Esophagus muscularis mucosa (tissue), 4 donors: ENCODE measurements at places on chromosomes 3 and 15. TPM values are rescaled to one million over a fixed set of nuclear protein-coding genes. Genes with fewer than 3 reads are reported as not detected.

GRCh38 chr3:40661284-40661683, 136.5 kb downstream of the ZNF621 start:
- DNase-seq, result no peak

DNA sequence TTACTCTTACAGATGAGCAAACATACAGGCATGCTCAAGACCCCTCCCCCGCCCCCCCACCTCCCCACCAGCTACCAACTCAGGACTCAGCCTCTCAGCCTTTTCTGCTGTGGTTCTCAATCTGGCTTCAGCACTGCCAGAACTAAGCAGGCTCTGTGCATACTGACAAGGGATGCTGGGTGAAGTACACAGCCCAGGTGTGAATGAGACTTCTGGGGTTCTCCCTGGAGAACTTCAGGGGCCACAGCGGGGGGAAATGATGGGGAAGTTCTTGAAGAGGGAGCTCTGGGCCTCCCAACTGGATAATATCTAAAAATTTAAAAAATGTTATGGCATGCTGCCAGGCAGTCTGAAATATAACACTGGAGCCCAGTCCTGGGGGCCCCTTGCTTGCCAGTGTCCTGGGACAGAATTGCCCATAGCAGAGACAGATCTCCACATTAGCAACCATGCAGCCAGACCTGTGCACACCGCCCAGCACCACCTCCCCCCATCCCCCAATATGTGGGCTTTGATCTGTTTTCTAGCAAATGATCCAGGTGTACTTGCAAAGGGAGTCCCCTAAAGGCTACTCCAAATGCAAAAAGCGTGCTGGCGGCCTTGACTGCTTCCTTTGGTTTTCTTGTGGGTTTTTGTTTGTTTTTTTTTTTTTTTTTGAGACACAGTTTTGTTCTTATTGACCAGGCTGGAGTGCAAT, 41.4 kb downstream of the PGPEP1L start:
- DNase-seq, result no peak

GRCh38 chr15:81302701-81303109, 21.2 kb downstream of the STARD5 start:
- no peak for DNase-seq

GRCh38 chr3:5840056-5840455, 652.5 kb downstream of the EDEM1 start:
- no peak for DNase-seq

DNA sequence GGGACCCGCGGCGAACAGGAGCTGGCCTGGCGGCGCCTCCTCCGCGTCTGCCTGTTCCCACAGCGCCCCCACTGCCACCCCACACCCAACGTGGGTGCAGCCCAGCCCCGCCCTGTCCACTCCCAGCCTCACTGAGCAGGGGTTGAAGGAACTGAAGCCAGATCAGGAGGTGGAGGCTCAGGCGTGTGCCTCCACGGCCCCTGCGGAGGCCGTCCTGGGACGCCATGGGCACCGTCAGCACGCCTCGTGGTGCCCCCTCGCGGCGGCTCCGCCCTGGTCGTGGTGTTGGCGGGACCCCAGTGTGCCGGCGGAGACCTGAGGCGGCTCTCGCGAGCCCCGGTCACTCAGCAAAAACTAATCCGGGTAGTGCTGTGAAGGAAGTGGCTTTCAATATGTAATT, 39.0 kb upstream of the PRSS50 start:
- no peak for DNase-seq

DNA sequence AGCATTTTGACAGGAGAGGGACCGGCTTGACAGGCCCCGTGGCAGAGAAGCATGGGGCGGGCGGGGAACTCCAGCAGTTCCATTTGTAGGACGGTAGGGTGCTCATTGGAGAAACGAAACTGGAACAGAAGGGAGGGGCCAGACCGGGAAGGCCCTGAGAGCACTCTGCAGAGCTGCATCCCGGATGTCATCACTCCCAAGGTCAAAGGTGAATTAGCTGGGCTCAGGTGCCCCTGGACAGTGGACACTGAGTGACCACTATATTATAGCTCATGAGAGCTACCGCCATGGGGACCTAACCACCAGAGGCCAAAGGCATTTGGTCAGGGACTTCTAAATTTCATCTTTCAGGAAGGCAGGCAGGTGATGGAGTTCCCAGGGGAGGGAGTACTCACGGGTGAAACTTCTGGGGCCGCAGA, 7.3 kb downstream of the CSRNP1 start:
- DNase-seq, result no peak

DNA sequence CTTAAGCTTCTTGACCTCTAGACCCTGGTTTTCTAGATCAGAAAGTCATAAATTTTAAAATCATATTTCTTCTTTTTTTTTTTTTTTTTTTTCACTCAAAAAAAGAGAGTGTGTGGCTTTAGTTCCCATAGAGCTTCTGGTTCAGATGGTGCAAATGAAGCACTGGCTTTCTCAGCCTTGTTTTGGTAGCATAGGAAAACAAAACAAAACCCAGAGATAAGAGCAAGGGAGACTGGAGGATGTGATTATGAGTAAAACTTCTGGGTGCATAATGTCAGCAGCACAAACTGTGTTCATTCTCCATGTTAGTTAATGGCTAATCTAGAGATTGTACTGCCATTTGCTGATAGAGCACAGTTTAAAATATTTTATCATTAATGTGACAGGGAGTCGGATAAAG, 55.4 kb downstream of the RARB start:
- no peak for DNase-seq

- DNase-seq, result no peak
Observed at GRCh38 chr3:145857956-145858355, 303.0 kb downstream of the PLOD2 start.

The TASOR gene
- total RNA-seq, result 58.0 TPM

The FRMD5 gene
- 1.4 TPM for total RNA-seq

The IL17RD gene
- 8.1 TPM for total RNA-seq

The ECE2 gene
- total RNA-seq, result 0.69 TPM
